Motor neuron (in vitro differentiated cells): ENCODE measurements at places on chromosomes 6 and 20. TPM values are rescaled to one million over a fixed set of nuclear protein-coding genes. Genes with fewer than 3 reads are reported as not detected.
A peak's percentile ranks its signal among the peaks of the same experiment; 100 is the strongest.

DNA sequence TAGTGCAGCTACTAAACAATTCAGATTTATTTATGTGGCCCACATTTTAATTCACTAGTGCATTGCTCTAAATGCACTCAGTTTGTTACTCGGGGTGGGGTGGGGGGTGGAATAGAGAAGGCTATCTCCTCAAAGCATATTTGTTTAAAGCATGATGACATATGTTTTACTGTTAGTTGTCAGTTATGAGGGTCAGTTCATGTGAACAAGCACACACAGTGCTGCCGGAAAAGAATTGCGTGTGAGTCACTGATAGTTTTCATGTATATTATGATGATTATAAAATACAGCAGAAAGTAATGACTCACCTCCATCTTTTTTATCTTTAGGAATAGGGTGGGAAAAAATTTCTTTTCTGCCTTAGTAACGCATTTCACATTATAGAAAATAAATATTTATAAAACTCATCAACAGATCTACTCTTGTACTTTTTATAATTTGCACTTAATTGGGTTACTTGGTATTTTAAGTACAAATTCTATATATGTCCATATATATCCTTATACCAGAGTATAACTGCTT lies 42.2 kb upstream of the STXBP5 start:
- peak; percentile 68 for ATAC-seq

DNA sequence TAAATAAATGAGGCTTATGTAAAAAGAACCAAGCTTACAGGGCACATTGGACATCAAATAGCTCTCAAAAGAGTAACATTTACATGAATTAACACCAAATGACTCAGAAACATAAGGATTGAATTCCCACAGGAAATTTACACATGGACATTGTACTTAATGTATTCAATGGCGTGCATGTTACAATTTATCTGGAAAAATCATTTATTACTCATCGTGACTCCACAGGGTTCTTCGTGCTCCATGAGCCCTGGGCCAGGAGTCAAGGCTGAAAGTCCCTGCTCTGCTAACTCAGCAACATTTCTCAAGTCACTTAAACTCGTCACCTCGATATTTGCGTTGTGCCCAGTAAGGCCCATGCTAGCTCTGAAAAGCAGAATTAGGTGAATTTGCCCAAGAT lies 158.5 kb downstream of the PHACTR1 start:
- ATAC-seq: peak; percentile 90

- no peak for ATAC-seq
These were observed 5.4 kb upstream of the FBXO30 start for GRCh38 chr6:145819994-145820393.

DNA sequence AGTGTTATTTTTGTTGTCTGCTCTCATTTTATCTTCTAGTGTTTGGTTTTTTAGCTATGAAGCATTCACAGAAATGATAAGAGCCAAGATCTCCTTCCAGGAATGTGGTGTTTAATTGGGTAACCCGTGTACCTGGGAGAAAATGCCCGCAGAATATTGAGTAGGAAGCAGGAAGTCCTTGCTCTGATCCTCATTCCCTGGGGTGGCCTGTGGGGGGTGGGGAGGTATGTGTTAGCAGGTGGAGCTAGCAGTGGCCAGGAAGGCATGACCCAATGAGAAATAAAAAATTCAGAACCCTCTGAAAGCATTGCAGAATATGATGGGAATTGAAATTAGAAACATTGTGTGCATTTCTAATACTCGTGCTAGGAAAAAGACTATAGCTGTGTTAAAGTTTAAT lies 100.8 kb downstream of the DTD1 start:
- ATAC-seq: no peak

GRCh38 chr6:154606457-154606856 lies 96.0 kb upstream of the CNKSR3 start:
- ATAC-seq: no peak

DNA sequence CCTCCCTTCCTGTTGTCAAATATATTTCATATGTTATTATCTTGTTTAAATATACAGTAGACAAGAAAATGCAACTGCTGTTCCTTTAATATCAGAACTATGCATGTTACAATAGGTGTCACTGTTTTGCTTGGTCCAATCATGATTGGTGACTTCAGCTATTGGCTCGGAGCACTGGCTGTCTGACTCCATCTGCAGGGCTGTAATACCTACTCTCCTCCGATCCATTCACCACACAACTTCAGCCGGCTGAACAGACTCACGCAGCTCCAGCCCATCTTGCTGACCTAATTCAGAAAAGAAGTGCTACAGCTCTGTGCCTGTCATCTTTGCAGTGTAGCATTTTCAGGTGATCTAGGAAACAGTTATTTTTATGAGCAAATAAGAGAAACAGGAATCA lies at the start of gene BTBD3:
TSS of gene BTBD3 (plus strand) at position 231 of the 400 bp plus-strand sequence. CDS start 383 bp downstream, outside the sequence.
- peak; percentile 96 for ATAC-seq

- peak; percentile 18 for ATAC-seq
These were observed 142.3 kb upstream of the TENT5A start for GRCh38 chr6:81894788-81895271.

- no peak for ATAC-seq
These were observed 442.7 kb downstream of the TENT5A start for GRCh38 chr6:81309811-81310210.

DNA sequence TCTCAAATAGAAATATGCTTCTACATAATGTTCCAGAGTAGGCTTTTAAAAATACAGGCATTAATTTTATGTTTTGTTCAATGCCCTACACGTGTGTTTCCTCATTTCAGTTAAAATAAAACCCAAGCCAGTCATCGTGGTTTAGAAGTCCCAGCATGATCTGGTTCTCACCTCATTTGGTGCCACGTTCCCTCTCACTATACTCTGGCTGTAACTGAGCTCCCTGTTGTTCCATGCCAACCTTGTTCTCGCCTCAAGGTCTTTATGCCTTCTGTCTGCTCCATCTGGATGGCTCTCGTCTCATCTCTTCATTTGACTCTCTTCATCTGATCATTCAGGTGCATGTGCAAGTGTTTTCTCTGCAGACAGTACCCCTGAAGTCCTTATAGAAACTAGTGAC lies 32.6 kb downstream of the HDGFL1 start:
- ATAC-seq: no peak

GRCh38 chr6:105611606-105612005 lies 208.7 kb upstream of the PREP start:
- no peak for ATAC-seq

DNA sequence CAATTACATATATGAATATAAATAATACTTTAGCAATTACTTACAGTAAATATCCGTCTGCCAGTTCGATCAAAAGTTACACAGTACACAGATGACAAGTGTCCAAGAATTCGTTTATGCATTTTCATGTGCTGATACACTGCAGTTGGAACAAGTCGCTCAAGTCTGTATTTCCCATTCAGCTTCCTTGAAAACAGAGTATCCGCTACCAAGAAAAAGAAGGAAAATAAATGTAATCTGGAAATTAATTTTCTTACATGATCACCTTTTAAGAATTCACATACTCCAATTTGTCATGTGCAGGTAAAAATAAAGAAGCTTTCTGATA lies 35.3 kb downstream of the PHIP start:
- no peak for ATAC-seq

Gene ELMO2
- 44.2 and 49.2 TPM in 2 replicates for total RNA-seq

Gene BPIFB1
- not detected in 2 replicates for total RNA-seq

Gene HSPA1L
- 3.2 and 4.3 TPM in 2 replicates for total RNA-seq

Gene RAD21L1
- not detected in 2 replicates for total RNA-seq

Gene EDN3
- total RNA-seq: 0.09 and 0.10 TPM in 2 replicates

Gene HSPA1B
- total RNA-seq: 117 and 129 TPM in 2 replicates

Gene TCF15
- not detected in 2 replicates for total RNA-seq

Gene RAET1E
- 0.18 and 3.4 TPM in 2 replicates for total RNA-seq
